HFFc6 (cell line): ENCODE measurements at places on chromosomes 13 and 19. TPM values are rescaled to one million over a fixed set of nuclear protein-coding genes. Genes with fewer than 3 reads are reported as not detected.

The ZNF554 gene
- total RNA-seq: 1.8 and 2.9 TPM in 2 replicates

The RNU6-9 gene
- total RNA-seq: not detected in 2 replicates

The ZNF345 gene
- 1.7 to 2.5 TPM (median 2.4 TPM) in 3 replicates for total RNA-seq

GRCh38 chr13:98821372-98822224 lies 69.1 kb upstream of the SLC15A1 start:
- H3K4me3 ChIP-seq: no peak overlapping the region
- no peak overlapping the region; the same call in 1 of the 2 replicates for H3K27ac ChIP-seq
- DNase-seq: no peak
- no peaks in the 10 kb centered on the region for H3K27me3 ChIP-seq
- H3K36me3 ChIP-seq: peaks cover 10% of the 10 kb centered on the region; the same call in 1 of the 2 replicates
- H3K4me1 ChIP-seq: peaks cover 30% of the 10 kb centered on the region

- DNase-seq: no peak
- H3K4me1 ChIP-seq: no peaks in the 10 kb centered on the region
- no peak overlapping the region for H3K27ac ChIP-seq
- no peaks in the 10 kb centered on the region for H3K36me3 ChIP-seq
These were observed 499.5 kb upstream of the SLITRK6 start for GRCh38 chr13:86298725-86299124.

GRCh38 chr19:944171-944567 lies 18.3 kb downstream of the ARID3A start:
- H3K4me3 ChIP-seq: no peak overlapping the region
- no peak for DNase-seq
- H3K36me3 ChIP-seq: peaks cover 19% of the 10 kb centered on the region
- no peak overlapping the region for H3K27ac ChIP-seq
- peaks cover 16% of the 10 kb centered on the region; the same call in 1 of the 2 replicates for H3K4me1 ChIP-seq

GRCh38 chr13:95276037-95276505 lies 25.2 kb downstream of the ABCC4 start:
- peaks cover 18% of the 10 kb centered on the region for H3K36me3 ChIP-seq
- peak overlapping the region; percentile 83 for H3K27ac ChIP-seq
- no peaks in the 10 kb centered on the region for H3K27me3 ChIP-seq
- no peak for DNase-seq
- no peak overlapping the region; the same call in 1 of the 2 replicates for H3K4me3 ChIP-seq
